ENCODE measurements at places on chromosomes 13 and 19.

GRCh38 chr19:57816652-57817051 lies 1.9 kb upstream of the ZNF552 start:
- no peak for DNase-seq

- no peak for DNase-seq
These were observed 136.8 kb downstream of the DCT start for GRCh38 chr13:94342436-94343242.

- DNase-seq = peak; percentile 68
These were observed 1.2 kb downstream of the ZSWIM4 start for GRCh38 chr19:13796301-13797057.

GRCh38 chr19:28393574-28394336 lies 819.2 kb downstream of the UQCRFS1 start:
- no peak for DNase-seq

DNA sequence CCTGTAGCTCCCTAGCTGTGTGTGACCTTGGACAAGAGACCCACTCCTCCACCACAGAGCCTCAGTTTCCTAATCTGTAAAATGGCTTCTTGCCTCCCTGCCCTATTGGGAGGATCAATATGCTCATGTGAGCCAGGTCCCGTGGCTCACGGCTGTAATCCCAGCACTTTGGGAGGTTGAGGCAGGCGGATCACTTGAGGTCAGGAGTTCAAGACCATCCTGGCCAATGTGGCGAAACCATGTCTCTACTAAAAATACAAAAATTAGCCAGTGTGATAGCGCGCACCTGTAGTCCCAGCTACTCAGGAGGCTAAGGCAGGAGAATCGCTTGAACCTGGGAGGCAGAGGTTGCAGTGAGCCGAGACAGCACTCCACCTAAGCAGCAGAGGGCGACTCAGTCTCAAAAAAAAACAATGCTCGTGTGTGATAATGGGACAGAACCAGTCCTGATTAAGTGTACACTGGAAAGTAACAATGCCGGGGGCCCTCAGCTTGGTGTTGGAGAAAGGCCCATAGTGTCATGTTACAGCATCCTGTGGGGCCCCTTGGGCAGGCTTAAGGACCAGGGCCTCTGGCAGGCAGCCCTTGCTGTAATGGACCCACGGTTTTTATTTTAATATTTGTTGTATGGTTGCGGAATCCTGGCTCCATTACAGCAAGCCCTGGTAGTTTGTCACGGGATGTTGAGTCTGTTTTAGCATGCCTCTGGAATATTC lies 6.8 kb downstream of the RPS11 start:
- peak; percentile 85 for DNase-seq

- no peak for DNase-seq
These were observed 17.0 kb downstream of the RBM26 start for GRCh38 chr13:79389026-79389425.

DNA sequence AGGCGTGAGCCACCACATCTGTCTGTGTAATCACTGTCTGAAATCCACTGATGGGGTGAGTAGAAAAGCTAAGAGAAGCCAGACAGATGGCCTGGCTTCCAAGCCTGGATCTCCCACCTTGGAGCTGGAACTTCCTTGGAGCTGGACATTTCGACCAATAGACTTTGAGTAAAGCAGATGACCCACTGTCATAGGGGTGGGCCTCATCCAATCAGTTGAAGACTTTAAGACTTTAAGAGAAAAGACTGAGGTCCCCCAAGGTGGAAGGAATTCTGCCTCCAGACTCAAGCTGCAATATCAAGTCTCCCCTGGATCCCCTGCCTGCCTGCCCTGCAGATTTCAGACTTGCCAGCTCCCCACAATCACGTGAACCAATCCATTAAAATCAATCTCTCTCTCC lies 20.7 kb downstream of the VSTM1 start:
- DNase-seq = no peak

DNA sequence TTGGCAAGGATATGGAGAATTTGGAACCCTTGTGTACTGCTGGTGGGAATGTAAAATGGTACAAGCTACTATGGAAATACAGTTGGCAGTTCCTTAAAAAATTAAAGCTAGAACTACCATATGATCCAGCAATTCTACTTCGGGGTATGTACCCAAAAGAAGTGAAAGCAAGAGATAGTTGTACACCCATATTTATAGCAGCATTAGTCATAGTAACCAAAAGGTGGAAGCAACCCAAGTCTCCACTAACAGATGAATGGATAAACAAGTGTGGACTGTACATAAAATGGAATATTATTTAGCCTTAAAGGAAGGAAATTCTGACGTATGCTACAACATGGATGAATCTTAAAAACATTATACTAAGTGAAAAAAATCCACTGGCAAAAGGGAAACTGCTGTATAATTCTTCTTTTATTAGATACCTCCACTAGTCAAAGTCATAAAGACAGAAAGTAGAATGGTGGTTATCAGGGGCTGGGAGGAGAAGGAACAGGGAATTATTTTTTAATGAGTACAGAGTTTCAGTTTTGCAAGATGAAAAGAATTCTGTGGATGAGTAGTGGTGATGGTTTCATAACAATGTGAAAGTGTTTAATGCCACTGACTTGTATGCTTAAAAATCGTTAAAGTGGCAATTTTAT lies 141.6 kb downstream of the RXFP2 start:
- no peak for DNase-seq

DNA sequence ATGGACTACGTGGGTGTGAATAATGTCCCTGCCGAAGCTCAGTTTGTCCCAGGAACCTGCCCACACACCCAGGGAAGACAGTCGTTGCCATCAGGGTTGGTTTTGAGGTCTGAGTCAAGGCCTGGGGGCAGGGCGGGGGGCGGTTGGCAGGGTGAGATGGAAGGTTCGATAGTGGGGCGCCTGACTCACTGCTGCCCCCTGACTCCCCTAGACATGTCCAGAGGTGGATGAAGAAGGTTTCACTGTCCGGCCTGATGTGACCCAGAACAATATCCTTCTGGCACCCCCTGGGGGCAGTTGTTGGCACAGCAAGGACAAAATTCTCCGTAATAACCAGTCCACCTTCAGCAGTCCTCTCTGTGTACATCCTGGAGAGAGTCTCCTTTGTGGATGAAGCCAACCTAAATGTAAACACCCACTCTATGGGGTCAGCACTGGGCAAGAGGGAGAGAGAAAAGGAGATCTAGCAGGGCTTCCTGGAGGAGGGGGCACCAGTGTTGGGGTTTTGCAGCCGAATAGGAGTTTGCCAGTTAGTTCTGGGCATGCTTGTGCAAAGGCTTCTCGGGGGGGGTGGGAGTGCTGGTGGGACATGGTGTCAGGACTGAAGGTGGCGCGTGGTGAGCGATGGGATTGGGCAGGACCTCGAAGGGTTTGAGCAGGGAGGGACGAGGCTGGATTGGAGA lies 19.6 kb upstream of the B3GNT3 start:
- DNase-seq = peak; percentile 72

DNA sequence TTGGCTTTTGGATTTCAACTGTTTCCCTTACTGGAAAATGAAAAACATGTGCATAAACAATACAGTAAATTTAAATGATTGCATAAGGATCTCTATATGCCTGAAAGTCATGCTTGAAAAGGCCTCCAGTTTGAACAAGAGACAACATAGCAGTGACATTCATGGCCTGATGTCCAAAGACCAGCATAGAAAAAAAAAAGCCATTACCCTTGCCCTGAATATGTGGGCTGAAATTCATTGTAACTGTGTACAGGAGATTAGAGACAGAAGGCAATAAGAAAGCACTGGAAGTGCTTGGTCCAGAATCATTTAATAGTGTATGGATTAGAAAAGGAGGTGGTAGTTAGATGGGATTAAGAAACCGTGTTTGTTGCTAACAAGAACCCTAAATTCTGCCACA lies 15.4 kb downstream of the MIR17HG start:
- DNase-seq = no peak

DNA sequence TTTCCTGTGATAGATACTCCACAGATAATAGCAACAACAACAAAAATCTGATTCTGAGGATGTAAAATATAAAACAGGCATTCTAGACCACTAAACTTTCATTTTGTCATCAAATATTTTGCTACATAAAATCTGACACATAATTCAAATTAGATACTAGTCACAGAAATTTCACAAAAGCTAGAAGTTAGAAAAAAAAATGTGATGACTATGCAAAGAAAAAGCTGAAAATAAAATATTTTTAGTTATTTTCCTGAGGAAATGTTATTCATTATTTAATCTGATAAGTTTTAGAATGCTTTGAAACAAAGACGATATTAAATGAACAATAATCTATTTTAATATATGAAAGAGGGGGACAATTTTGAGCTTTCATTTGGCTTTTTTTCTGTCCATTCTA lies 357.2 kb downstream of the SLITRK6 start:
- DNase-seq = no peak

GRCh38 chr19:313988-314815 lies 23.0 kb upstream of the PLPP2 start:
- DNase-seq = no peak

DNA sequence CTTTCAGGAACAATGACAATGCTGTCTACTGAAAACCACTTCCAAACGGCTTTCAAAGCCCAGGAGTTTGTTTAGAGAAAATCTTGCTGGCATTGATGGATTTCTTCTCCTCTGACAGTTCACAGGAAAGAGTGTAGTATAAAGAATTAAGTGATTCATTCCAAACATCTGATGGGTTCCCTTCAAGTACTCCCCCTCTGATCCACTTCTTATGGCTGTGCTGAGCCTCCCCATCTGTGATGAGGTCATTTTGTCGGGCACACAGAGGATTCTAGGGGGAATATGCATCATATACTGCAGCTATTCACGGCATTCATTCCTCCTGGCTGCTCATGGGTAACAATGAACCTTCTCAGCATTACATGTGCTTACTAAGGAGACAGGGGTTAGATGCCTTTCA lies 107.9 kb downstream of the RGCC start:
- DNase-seq = no peak

DNA sequence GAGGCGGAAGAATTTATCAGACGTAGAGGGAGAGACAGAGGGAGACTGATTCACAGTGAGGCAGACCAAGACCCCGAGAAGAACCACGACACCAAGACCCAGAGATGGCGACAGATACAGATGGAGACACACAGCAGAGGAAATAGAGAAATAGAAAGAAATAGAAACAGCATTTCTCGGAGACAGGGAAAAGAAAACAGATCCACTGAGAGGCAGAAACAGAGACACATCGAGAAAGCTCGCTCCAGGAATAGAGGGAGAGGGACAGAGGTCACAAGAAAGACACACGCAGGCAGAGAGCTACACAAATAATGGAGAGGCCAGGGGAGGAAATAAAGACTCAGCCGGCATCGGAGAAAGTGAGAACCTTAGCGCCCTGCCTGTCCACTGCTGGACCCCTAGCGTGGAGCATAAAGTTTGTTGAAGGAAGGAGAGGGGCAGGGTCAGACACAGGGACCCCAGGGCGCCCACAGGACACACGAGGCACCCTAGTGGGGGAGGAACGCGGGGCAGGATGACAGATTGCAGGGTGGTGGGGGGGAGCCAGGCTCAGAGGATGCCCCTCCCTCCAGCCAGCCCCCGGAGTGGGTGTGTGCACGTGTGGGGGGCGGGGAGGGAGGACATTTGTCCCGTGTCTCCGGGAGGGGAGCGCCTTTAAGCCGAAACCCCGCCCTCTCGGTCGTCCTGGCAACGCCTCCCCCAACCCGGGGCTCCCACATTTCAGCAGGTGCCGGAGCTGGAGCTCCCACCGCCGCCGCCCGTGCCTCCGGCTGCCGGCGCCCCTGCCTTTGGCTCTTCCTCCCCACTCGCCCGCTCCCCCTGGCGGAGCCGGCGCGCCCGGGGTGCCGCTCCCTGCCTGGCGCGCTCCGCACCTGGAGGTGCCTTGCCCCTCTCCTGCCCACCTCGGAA lies at the start of gene PRKCG:
Gene PRKCG, plus strand, starts transcription at position 716 of the 909 bp plus-strand sequence. CDS start 298 bp downstream, outside the sequence.
- DNase-seq = peak; percentile 82

DNA sequence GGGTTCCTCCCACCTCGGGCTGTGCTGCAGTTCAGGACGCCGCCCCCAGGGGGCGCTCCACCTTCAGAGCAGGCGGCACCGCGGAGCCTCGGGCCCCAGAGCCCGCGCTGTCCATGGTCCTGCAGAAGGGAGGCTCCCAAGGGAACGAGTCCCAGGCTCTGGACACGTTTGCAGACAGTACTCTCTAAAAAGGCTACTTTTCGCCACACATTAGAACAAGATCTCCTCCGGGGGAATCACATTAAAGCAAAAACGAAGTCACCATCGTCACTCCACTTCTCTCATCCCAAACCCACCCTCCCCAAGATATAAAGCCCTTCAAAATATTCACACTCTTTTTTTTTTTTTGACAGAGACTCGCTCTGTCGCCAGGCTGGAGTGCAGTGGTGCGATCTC lies 4.6 kb upstream of the SIGLEC10 start:
- peak; percentile 93 for DNase-seq

GRCh38 chr19:56148096-56148495 lies 7.0 kb downstream of the ZNF444 start:
- DNase-seq = no peak

- DNase-seq = peak; percentile 25
These were observed 61.1 kb downstream of the ZNF431 start for GRCh38 chr19:21202865-21203494.

- DNase-seq = no peak
These were observed 98.3 kb upstream of the UQCRFS1 start for GRCh38 chr19:29311191-29311790.

DNA sequence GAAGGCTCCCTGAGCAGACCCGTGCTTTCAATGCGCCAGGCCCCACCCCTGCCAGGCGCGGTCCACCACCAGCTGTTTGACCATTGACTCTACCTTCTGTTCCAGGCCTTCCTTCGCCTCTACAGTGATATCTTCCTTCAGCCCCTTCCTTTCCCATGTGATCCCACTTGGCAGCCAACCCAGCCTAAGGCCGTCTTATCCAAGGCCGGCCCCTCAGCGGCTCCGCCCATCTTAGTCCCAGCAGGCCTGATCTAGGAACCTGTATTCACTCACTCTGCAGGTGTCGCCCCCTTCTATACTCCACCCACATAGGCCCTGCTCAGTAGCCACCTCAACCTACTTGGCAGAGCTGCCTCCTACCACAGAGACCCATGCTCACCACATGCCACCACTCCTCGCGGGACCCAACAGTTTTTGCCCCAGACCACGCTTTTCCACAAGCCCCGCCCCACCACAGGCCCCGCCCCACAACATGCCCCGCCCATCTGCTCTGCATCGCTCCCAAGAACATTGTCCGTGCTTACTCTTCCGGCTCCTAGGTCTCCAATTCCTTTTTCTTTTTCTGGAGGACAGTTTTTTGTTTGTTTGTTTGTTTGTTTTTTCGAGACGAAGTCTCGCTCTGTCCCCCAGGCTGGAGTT lies 2.9 kb downstream of the RASIP1 start:
- DNase-seq = no peak

GRCh38 chr13:101554420-101555125 lies 102.1 kb downstream of the ITGBL1 start:
- DNase-seq = no peak

GRCh38 chr13:25632166-25632888 lies 260.6 kb downstream of the ATP8A2 start:
- no peak for DNase-seq
